Hypothalamus (tissue), 51 donors: ENCODE measurements at places on chromosomes 5 and 9.
A peak's percentile ranks its signal among the peaks of the same experiment; 100 is the strongest.

- DNase-seq, result peak; percentile 67
Measured at GRCh38 chr9:34457266-34458012, 931 bp downstream of the FAM219A start.

DNA sequence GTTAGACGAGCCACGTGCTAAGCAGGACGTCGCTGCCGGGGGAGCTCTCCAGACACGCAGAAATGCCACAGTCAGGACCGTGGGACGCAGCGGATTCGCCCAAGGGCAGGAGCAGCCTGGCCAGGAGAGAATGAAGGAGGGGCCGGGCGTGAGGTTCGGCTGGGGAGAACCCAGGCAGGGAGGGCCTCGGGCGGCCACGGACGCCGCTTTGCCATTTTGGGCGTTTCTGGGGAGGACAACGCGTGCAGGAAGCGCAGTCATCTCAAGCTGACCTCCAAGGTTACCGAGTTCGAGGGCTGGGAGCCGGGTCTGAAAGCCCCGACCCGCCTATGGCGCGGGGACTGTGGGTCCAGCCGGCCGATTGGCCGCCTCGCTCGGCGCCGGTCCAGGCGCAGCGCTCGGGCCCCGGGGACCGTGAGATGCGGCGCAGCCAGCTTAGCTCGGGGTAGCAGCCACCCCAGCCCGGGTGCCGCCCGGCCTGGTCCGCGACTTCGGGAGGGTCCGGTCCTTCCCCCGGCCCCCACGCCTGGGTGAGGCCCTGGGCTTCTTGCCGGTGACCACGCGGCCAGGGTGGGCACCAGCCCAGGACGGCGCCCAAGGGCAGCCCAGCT, 760 bp upstream of the MAN1B1 start:
- DNase-seq, result no peak

DNA sequence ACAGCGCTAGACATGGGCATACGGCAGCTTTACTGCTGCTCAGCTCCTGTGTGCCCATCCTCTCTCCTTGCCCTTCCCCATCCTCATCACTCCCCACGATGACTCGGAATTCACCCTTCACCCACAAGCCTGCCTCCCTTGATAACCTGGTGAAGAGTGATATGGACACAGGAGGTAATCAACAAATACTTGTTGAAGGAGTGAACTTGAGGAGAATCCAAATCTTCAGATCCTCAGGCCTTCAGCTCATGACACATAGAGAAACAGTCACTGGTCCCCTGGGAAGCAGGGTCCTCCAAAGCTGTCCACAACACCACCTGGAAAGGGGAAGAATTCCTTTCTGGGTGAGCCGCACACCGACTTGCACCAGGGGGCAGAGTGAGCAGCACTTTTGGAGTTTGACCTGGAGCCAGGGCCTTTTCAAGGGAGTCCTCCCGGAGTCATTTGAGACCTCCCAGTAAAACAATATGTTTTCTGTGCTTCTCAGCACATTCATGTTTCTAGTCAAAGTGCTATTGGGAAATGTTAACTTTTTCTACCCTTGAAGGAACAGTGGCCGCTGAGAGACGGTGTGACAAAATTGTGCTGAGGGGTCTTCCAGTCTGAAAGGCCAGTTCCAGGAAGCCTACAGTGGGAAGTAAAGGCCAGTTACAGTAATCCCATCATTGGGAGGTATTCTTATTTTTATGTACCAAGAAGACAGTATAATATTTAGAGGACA, 332.3 kb downstream of the CWC27 start:
- DNase-seq, result no peak

DNA sequence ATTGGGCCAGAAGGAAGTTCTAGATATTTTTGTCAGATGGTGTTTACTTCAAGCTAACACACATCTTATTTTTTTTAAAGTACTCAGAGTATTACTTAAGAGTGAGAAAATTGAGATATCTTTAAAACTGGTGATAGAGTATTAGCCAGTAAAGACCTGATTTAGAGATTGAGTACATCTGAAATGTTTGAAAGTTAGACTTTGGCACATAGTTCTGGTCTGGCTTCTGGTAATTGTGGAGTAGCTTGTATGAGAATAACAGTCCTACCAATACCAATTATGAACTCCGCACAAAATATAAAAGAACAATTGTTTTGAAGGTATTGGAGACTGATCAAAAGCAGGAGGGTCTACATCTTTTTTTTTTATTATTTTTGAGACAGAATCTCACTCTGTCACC, 44.5 kb upstream of the GLIPR2 start:
- DNase-seq, result no peak
